Stimulated activated CD4-positive, alpha-beta T cell treated with anti-CD3 and anti-CD28 coated beads, Interleukin-1b, Interleukin-23, amount 100 ng/mL, for 1 hour (primary cell): ENCODE measurements at places on chromosomes 7 and 10.

GRCh38 chr7:107103369-107103768 lies 58.9 kb downstream of the PRKAR2B start:
- no peak for DNase-seq

DNA sequence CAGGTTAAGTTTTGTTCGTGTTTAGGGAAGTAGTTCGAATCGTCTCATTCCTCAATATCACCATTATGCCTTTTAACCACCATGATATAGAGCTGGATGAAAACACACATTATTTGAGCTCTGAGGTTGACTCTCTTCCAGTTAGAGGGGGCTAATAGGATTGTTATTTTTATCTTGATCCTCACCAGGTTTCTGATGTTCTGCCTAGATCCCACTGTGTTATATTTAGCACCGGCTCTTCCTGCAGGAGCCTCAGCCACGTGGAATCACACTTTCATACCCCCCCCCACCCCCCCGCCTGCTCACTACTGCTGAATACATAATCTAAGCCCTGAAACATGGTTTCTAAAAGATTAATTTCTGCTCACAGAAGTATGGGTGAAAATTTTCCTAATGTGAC lies 88.3 kb downstream of the NRCAM start:
- no peak for DNase-seq

- no peak for DNase-seq
These were observed 85.7 kb downstream of the SUGCT start for GRCh38 chr7:40220421-40220911.

DNA sequence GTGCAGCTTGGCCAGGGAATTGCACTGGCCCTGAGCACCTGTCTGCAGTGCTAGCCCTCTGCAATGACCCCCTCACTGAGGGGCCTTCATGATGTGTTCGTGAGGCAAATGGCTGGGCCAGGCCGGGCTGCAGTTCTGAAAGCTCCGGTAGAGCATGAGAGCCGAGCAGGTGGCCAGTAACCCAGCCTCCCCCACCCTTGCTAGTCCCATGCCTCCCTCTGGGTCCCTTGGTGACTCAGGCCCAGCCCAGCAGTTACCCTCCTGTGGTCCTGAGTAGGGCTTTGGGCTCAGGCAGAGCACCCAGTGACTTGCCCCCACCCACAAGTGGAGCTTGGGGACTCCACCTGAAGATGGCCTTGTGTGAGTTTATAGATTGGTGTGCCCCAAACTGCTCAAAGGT lies 16.1 kb upstream of the CSGALNACT2 start:
- DNase-seq, result no peak

GRCh38 chr7:156169474-156170370 lies 357.5 kb upstream of the SHH start:
- DNase-seq, result no peak

DNA sequence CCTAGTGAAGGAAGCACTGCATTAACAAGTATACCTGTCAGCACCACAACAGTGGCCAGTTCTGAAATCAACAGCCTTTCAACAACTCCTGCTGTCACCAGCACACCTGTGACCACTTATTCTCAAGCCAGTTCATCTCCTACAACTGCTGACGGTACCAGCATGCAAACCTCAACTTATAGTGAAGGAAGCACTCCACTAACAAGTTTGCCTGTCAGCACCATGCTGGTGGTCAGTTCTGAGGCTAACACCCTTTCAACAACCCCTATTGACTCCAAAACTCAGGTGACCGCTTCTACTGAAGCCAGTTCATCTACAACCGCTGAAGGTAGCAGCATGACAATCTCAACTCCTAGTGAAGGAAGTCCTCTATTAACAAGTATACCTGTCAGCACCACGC lies 16.1 kb downstream of the MUC17 start:
- no peak for DNase-seq

- no peak for DNase-seq
These were observed 293.6 kb downstream of the CSTF2T start for GRCh38 chr10:51405580-51406351.

GRCh38 chr7:130595986-130596385 lies 72.6 kb downstream of the COPG2 start:
- no peak for DNase-seq

GRCh38 chr10:124898471-124898870 lies 43.5 kb upstream of the ZRANB1 start:
- DNase-seq, result no peak

GRCh38 chr7:157559596-157560257 lies 222.9 kb downstream of the DNAJB6 start:
- no peak for DNase-seq

DNA sequence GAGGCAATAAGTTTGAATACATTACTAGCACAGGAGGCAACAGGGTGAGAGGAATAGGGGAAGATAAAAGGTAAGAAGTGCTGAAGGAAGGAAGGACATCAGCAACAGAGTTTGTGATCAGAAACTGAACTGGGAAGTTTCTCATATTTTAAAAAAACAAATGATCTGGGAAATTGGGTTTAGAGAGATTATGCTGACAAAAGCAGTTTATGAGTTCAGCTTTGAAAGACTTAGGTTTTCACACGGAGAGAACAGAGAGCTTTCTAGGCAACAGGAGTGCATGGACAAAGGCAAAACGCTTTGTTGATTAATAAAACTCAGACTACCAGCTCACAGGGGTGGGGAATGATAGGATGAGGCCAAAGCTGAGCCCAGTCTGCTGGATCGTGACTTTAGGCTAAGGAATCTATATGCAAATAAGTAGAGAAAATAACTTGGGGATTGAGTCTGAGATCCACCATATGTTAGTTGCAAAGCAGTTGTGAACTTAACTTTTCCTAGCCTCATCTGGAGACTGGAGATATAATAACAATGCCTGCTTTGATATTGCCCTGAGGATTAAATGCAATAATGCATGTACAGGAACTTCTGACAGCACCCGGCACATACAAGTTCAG lies 4.2 kb downstream of the OSBPL3 start:
- no peak for DNase-seq
